Cerebellar nuclear complex (tissue), 1 donor: ENCODE measurements at places on chromosomes 7 and 10.
A peak's percentile ranks its signal among the peaks of the same experiment; 100 is the strongest.

DNA sequence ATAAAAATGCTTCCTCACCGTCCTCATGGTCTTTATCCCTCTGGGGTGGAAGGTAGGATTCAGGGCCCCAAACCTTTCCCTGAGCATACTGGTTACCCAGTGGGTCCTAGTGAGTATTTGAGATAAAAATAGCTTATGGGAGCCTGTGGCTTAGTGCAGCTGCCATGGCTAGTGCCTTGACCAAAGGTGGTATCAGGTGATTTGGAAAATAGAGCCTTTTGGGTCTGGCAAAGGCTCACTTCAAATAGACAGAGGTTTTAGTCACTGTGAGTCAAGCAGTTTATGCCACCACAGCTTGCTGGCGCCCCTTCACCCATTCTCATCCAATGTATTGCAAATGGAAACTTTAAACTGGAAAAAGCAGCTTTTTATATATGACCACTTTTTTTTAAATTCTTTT lies 30.4 kb downstream of the PLAU start:
- DNase-seq = no peak

DNA sequence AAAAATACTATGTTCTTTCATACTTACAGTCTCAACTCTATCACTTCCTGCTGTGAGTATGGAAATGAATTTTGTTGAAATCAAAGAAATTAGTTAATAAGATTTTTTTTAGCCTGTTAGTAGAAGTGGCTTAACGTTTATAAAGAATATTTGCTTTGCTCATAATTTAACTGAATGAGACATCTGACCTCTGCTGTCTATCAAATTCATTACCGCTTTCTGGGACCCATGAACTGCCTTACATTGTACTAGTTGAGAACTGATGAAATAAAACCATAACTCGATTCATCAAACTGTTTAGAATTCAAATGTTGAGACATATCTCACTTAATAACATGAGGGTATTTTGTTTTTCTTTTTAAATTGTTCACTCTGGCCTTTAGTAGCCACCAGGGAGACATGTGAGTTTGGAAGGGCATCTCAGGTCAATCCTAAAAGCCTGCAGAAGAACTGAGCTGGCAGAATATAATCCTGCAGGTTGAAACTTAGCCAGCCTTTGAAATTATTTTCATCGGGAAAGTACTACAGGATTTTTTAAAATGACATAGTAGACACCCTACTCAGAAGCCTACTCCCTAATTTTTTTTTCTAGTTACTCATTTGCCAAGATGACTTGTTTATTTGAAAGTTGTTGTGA lies 78.7 kb downstream of the KIAA1217 start:
- no peak for DNase-seq

- peak; percentile 95 for DNase-seq
These were observed 276.8 kb downstream of the MTERF1 start for GRCh38 chr7:91603707-91604106.

GRCh38 chr7:11784769-11785536 lies 47.0 kb downstream of the THSD7A start:
- DNase-seq = no peak

GRCh38 chr10:58209669-58210068 lies 58.0 kb downstream of the IPMK start:
- DNase-seq = no peak

GRCh38 chr7:143416565-143417149 lies 8.0 kb upstream of the EPHA1 start:
- DNase-seq = peak; percentile 8

GRCh38 chr7:131556909-131557651 lies 652 bp upstream of the PODXL start:
- DNase-seq = no peak

DNA sequence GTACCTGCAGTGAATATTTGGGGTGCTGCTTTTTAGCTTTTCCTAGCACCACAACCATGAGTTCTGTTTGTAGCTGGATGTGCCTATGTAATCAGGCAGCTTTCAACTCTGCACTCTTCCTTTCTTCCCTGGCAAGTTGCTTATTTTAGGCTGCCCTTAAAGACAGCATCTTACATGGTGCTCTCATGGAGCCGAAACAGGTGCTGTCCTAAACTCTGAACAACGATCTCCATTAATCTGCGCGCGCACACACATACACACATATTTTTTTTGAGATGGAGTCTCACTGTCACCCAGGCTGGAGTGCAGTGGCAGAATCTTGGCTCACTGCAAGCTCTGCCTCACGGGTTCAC lies 9.1 kb downstream of the RPS24 start:
- no peak for DNase-seq

DNA sequence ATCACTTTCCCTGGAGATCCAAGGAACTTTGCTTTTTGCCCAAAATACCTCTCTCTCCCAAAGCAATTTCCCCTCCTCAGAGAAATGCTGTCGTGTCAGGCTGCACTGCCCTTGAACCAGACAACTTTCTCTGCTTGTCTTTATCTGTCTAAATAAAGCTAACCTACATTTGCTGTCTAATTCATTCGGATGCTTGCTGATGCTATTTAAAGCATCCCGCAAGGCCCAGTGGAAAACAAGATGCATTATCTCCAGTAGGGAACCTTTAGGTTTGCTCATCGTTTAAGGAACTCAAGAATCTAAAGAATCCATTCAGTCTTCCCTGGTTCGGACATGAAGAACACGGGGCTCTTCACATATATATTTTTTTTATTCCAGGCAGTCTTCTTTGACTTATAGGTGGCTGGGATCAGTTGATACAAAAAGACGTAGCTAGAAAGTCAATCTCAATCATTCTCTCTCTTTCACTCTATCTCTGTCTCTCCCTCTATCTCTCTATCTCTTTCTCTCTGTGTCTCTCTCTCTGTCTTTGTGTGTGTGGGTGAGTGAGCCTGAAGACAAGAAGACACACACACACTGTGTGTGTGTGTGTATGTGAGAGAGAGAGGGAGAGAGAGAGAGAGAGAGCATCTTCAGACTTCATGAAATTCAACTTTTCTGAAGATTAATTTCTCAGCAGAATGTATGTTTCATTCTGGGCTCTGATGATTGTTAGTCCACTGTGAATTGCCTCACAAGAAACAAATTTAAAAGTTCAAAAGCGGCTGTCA lies 92.8 kb upstream of the MKLN1 start:
- DNase-seq = peak; percentile 13

GRCh38 chr10:93073539-93074146 lies at the start of gene CYP26A1:
Gene CYP26A1 (plus strand): TSS chr10:93073893. CDS start chr10:93073935, 42 bp downstream.
- no peak for DNase-seq

GRCh38 chr10:129099992-129100391 lies 367.0 kb upstream of the MGMT start:
- no peak for DNase-seq

DNA sequence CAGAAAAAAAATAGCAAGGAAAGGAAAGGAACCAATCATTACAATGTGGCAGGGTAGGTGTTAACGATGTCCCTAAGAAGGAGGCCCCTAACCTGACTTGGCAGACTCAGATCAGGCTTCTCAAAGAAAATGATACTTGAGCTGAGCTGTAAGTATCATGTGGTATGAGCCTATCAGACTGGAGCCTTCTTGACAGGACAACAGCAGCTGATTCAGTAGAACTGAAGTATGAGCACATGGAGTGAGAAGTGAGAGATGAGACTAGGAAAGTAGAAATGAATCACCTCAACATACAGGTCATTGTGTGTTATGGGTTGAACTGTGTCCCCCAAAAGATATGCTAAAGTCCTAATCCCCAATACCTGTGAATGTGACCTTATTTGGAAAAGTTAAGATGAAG lies 66.3 kb downstream of the MTERF1 start:
- no peak for DNase-seq

- DNase-seq = no peak
These were observed 33.3 kb upstream of the TES start for GRCh38 chr7:116177009-116177408.

GRCh38 chr7:117872561-117873309 lies 506 bp downstream of the CTTNBP2 start:
- no peak for DNase-seq
